ENCODE measurements at places on chromosomes 5 and 9.

DNA sequence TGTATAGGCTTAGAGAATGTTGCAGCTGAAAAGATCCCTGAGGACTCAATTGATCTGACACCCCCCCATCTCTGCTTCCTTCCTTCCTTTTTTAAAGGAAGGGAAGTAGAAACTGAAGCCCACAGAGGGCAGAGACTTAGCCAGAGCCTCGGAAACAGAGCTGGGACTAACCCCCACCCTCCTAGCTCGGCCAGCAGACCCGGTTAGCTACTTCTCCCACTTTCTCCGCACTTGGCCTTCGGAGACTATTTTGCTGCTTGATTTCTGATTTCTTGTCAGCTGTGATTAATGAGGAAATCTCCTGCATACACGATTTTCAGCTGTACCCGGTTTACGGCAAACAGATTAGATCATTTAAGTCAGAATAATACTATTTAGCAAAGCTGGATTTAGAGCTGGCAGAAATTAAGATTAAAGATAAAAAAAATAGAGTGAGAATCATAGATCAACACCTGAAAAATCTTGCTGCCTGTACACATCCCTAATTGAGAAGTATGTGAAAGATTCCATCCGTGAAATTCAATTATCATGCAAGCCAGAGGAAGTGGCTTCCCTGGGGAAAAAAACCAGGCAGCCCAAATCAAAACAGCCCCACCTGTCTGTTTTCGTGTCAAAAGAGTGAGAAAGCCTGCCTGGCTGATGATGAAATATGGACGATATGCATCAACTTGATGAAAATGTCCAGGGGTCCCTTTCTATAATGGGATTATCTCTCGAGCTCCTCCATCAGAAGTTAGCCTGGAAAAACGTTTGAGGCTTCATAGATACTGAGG, 159.5 kb upstream of the SHB start:
- no peak for DNase-seq

DNA sequence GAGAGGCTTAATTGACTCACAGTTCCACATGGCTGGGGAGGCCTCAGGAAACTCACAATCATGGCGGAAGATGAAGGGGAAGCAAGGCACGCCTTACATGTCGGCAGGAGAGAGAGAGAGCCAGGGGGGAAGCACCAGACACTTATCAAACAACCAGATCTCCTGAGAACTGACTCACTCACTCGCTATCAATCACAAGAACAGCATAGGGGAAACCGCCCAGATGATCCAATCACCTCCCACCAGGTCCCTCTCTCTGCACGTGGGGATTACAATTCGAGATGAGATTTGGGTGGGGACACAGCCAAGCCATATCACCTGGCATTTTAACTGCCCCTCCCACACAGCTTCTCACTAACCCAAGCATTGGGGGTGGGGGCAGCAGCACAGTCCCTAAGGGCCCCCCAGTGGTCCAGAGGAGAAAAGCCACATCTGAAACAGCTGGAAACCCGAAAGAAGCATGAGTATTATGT, 76.1 kb upstream of the ASS1 start:
- peak; percentile 64 for DNase-seq

DNA sequence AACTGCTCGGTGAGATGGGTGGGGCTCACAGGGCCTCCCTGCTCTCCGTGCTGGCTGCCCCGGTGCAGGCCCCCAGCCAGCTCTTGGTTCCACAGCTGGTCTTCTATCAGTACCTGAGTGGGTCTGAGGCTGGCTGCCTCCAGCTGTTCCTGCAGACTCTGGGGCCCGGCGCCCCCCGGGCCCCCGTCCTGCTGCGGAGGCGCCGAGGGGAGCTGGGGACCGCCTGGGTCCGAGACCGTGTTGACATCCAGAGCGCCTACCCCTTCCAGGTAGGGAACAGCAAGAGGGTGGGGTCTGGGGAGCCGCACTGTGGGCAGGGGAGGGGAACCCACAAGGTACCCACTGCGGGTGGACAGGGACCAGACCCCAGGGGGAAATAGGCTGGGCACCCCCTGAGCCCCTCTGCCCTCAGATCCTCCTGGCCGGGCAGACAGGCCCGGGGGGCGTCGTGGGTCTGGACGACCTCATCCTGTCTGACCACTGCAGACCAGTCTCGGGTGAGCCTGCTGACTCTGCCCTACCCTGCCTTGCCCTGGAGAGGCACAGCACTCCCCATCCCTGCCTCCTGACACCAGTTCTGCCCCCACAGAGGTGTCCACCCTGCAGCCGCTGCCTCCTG, 2.8 kb downstream of the MAMDC4 start:
- DNase-seq, result no peak

DNA sequence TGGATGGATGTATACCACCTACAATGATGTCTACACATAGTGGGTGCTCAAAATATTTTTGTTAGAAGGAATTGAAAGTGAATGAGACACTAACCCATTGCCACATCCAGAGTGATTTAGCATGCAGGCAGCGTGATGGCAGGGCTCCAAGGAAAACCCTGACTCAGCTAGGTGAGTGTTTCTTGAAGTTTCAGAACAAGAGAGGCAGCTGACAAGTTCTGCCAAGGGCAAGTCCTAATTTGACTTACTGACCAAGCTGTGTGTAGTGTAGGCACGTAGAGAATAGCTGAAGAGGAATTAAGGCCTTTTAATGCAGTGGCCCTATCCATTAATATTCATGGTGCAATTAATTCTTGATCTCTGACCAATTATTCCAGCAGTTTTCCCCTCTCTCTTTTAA, 107.8 kb upstream of the ATP10B start:
- DNase-seq, result no peak

All from activated T-cell treated with anti-CD3 and anti-CD28 coated beads, Interleukin-2, amount 50 U/mL, for 48 hours (primary cell).